WTC11 (cell line): ENCODE measurements at places on chromosomes 3 and 15.

DNA sequence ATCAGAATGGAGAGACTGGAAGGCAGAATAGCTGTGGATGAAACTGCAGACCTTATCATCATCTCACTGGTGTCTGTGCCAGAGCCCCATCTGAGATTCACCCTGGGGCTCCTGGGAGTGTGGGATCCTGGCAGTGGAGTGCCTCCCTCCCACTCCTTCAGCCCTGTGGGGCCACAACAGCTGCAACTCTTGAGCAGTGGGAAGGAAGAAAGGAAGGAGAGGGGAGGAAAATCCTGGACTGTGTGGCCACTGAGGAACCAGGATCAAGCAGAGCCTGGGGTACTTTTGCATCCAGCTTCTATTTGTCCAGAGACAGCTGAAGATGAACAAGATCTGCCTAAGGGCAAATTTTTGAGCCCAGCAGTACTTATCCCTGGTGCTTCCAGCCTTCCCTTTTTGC, 13.1 kb upstream of the ALDH1A2 start:
- DNase-seq = no peak

GRCh38 chr3:111859061-111859973, at the start of gene PHLDB2:
Gene PHLDB2, plus strand, starts transcription at chr3:111859265. Its CDS starts 24,813 bp downstream, at chr3:111884078.
- peak; percentile 93 for DNase-seq

DNA sequence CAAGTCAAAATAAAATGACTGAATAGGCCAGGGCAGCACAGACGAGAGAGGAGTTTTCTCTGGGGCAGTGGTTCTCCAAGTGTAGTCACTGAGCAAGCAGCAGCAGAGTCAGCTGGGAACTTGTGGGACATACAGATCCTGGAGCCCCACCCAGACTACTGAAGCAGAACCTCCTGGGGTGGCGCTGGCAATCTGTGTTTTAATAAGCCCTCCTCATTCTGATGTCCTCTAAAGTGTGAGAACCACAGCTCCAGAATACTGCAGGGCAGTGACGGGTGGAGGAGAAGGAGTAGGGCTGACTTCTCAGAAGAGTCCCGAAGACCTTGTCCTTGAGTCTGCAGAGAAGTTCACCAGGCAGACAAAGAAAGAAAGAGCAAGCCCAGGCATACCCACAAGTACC, 251.3 kb upstream of the HES1 start:
- no peak for DNase-seq

DNA sequence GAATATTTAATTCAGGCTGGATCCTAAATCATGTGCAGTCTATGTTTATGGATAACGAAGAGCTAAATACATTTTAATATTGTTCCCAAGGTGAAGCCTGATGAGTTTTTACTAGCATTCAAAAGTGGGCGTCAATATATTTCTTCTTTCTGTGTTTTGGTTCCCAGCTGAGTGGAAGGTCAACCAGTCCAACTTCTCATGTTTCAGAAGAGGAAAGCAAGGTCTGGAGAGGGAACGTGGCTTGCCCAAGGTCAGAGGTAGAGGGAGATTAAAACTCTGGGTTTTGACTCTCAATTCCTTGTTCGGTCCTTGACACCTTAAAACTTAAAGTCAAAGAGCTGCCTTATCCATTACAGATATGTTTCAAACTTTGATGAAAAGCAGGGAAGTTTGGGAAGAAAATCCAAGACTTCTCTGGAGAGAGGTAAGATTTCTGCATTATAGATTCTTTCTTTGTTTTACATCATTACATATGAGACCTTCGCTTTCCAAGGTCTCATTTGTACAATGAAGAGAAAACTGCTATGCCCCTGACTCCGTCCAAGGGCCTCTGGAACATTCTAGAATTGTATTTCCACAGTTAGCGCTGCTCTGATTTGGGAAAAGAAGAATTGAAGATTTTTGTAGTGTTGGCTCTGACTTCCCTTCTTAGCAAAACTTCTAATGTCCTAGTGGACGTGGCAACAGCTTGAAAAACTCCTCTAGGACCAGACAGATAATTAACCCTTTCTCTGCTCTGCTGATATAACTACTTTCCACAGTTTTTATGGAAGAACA, 57.7 kb upstream of the HES1 start:
- DNase-seq = no peak

- no peak for DNase-seq
These were observed 37.4 kb upstream of the NMNAT3 start for GRCh38 chr3:139715166-139715565.

DNA sequence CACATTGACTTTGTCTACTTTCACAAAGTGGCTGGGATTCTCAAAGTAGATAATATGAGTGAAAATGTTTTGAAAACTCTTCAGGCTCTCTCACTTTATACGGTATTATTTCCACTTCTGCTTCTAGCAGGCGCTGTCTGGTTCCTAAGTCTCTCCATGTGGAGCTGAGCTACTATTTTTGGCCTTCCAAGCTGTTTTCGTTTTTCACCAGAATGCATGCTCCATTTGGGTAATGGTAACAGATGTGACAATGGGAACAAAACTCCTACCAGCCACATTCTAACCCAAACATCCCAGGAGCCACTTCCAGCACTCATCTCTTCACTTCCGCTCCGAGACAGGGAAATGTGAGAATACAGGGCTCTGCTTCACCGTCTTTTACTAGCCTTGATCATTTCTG, 586.7 kb downstream of the NTRK3 start:
- DNase-seq = no peak

DNA sequence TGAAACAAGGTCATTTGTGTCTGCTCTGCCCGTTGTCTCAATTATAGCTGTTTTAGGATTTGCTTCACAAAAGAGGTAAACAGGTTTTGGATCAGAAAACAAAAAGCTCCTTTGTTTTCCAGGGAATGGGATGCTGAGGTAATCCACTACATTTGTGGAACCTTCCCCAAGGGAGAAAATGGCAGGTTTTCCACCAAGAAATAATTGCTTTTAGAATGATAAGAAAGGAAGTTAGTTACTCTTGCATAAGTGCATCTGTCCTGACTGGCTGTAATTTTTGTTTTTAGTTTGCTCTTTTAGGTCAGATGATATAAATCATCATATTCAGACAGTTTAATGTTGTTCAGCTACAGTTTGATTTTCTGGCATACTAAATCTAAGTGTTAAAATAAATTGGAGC, 198.5 kb upstream of the COL8A1 start:
- no peak for DNase-seq

- DNase-seq = no peak
These were observed 49.6 kb downstream of the CEMIP start for GRCh38 chr15:80828796-80829195.

DNA sequence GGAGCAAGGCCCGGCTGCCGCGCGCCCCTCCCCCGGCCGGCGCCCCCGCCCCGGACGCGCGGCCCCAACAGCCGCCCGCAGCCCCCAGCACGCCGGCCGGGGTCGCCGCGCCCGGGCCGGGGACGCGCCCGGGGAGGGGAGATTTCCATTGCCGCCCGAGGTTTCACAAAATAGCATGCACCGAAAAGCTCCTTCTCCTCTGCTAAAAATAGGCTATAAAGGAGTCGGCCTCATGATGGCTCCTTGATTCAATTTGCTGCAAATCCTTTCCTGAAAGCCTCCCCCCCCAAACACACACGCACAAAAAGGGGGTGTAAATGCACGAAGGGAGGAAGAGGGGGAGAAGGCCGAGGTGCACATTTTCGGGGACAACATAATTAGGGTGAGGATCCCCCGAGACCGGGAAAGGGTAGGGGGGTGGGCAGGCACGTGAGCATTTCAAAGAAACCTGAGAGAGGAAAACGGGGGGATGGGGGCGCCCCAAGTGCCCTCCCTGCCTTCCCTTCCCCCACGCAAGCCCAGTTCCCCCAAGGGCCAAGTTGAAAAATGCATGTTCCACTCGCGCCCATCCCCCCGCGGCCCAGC, 734 bp downstream of the TBL1XR1 start:
- DNase-seq = peak; percentile 21

- no peak for DNase-seq
These were observed 23.0 kb downstream of the RUVBL1 start for GRCh38 chr3:128100638-128101037.

DNA sequence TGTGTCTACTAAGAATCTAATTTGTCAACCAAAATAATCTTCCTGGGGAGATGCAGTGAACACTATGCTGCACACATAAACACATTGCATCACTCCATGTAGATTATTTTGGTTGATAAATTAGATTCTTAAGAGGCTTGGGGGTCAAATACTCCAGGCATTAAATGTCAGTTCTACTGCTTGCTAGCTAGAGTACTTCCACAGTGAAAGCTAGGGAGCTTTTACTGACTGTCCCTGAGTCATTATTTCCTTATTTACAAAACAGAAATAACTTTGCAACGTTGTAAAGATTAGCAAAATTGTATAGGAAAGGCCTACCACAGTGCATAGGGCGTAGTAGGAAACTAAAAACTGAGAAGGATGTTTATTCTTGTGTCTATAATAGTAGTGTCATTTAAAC, 12.9 kb upstream of the TMC3 start:
- DNase-seq = no peak
